ENCODE measurements at places on chromosomes 7 and 10.
A peak's percentile ranks its signal among the peaks of the same experiment; 100 is the strongest.

- no peak for DNase-seq
Observed at GRCh38 chr7:23616593-23616992, 19.4 kb downstream of the CCDC126 start.

GRCh38 chr10:74156919-74157289, 5.9 kb downstream of the ADK start:
- DNase-seq, result no peak

DNA sequence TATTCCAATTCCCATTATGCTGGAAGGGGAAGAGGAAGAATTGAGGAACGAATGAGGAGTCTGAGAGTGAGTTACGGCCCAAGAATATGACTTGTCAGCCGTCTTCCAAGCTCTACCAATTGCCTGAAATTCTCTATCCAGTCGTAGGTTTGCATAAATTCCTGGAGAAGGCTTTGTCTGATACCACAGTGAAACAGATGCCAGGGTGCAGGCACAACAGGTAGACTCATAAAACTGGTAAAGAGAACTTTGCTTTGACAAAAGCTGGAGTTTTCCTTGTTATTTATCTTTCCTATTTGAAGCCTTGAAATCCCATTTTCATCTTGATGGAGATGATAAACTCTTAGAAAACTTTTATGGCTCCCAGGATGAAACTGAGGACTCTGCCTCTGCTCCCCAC, 251.2 kb downstream of the KCNMA1 start:
- no peak for DNase-seq

- DNase-seq, result no peak
Observed at GRCh38 chr10:8060010-8060703, 5.7 kb downstream of the GATA3 start.

DNA sequence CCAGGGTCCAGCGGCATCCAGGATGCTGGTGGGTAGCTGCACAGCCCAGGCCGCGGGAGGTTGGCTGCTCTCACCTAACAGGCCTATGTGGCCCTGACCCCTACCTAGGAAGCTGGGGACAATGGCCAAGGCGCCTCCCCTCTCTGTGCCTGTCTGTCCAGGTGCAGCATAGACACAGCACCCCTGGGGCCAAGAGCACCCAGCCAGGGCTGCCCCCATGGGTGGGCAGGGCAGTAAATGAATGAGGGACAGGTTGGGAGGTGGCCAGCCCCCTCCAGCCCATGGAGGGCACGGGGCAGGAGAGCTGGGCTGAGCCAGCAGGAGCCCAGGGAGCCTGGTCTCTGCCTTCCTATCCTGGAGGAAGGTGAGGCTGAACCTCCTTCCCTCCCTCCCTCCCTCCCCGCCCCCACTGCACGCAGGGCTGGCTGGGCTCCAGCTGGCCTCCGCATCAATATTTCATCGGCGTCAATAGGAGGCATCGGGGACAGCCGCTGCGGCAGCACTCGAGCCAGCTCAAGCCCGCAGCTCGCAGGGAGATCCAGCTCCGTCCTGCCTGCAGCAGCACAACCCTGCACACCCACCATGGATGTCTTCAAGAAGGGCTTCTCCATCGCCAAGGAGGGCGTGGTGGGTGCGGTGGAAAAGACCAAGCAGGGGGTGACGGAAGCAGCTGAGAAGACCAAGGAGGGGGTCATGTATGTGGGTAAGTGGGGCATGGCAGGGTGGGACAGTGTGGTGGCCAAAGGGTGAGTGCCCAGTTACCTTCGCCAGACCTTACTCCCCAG, at the start of gene SNCG:
TSS of gene SNCG (plus strand) at position 484 of the 785 bp plus-strand sequence. CDS start at position 583, 99 bp downstream.
- peak; percentile 65 for DNase-seq
